Stimulated activated CD4-positive, alpha-beta T cell treated with anti-CD3 and anti-CD28 coated beads, Interleukin-4, amount 100 ng/mL, for 1 hour (primary cell): ENCODE measurements at places on chromosomes 6 and 20.

GRCh38 chr6:96876886-96877545, 20.7 kb downstream of the NDUFAF4 start:
- no peak for DNase-seq

GRCh38 chr20:17987988-17988387, 19.2 kb downstream of the MGME1 start:
- DNase-seq: no peak

- no peak for DNase-seq
Measured at GRCh38 chr20:6081236-6081635, 27.4 kb upstream of the LRRN4 start.

GRCh38 chr20:52110456-52110855, 81.1 kb downstream of the ZFP64 start:
- DNase-seq: no peak

- DNase-seq: no peak
Measured at GRCh38 chr6:35453236-35453635, 1.1 kb downstream of the FANCE start.

DNA sequence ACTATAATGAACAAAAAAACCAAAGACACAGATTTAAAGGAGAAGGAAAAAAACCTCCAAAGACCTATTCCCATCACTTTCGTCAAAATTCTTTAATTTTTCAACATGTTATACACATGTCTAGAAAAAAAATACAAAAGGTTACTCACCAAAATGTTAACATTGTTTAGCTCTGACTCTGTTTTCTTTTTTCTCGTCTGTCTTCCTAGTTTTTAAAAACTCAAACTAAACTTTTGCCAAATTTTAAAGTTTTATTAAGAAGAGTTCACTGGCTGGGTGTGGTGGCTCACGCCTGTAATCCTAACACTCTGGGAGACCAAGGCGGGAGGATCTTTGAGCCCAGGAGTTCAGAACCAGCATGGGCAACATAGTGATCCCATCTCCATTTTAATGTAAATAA, 10.8 kb downstream of the MCUR1 start:
- no peak for DNase-seq

DNA sequence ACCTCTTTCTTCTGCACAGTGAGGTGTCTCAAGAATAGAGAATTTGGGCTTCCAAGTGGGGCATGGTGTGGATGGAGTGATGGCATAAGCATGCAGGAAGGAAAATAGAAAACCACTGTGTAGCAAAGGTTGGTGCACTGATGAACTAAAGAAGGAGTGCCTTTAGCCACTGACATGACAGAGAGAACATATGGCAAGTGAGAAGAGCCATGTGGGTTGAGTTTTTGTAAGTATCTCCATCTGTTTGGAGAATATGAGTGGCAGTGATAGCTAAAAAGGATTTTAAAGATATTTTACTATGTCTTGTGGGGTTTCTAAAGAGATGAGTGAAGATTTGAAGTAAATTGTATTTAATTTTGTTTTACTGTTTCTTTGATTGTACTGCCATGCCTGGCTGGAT, 160.5 kb upstream of the GRIK2 start:
- no peak for DNase-seq

DNA sequence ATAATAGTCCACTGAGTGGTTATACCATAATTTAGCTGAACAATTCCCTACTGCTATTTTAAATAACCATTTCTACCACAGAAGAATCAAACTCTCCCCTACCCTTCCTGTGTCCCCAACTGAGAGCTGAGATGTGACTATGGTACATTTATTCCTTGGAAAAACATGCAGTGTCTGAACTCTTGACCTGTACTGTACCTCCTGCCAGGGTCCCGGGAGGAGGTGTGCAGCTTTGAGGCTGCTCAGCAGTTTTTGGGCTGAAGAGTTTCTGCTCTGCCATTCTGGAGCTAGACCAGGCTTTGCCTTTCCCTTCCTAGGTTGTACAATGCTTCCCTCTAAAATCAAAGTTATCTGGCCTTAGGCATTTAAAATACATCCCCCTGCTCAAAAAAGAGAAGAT, 275.1 kb upstream of the SGK1 start:
- no peak for DNase-seq

GRCh38 chr20:50797142-50797541, 2.3 kb downstream of the BCAS4 start:
- no peak for DNase-seq

GRCh38 chr20:51132279-51132678, 109.4 kb upstream of the KCNG1 start:
- DNase-seq: no peak

DNA sequence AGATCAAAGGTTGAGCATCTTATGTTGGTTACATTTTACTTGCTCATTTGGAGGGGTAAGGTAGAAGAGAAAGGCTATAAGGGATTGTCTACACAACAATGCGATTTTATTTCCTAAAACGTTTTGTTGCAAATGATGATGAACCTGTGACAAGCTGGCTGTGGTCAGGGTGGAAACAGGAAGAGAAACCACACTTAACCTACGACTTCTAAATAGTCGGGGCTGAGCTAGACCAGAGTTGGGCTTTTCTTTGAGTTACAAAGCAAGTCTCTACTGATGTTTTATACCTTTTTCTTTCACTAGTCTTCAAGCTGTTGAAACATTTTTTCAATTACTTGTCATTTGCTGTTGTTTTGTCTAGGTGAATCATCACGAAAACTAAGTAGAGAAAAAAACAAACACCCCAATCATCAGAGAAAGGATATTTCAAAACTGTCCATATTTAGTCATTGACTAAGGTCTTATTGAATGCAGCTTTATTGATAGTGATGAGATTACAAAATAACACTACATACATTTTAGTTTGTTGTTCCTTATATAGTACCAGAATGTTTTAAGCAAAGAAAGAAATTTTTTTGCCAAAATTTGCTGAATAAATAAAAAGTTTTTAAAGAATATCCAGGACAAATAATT, 18.0 kb downstream of the KLHL31 start:
- no peak for DNase-seq

DNA sequence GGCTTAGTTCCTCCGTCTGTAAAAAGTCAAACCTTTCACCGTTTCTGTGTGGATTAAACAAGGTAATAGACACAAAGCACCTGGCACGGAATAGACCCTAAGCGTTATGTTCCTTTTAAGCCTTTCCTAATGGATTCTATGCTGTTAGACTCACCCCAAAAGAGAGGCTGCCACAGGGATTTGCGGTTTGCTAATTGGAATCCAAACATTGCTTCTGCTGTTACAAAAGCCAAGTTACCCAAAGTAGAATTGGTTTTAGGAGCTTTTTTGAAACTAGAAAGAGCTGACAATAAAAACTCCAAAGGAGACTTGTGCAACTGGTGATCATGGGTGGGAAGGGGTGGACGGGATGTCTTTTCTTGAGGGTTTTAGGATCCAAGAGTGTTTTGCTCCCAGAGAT, 178.0 kb downstream of the BMP7 start:
- no peak for DNase-seq

DNA sequence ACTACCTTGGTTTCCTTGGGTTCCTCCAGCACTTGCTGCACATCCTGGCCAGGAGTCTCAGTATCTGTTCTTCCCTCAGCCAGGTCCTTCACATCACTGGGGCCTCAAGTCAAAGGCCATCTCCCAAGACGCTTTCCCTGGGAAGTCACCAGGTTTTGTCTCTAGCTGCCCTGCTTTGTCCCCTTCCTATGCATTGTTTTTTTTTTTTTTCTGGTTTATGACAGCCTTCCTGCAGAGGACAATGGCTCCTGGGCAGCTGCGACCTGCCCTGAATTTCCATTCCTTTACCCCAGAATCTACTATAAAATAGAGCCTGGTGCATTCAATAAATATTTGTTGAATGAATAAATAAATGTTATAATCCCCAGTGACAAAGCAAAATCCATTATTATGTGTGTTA, 687.3 kb downstream of the QKI start:
- no peak for DNase-seq

DNA sequence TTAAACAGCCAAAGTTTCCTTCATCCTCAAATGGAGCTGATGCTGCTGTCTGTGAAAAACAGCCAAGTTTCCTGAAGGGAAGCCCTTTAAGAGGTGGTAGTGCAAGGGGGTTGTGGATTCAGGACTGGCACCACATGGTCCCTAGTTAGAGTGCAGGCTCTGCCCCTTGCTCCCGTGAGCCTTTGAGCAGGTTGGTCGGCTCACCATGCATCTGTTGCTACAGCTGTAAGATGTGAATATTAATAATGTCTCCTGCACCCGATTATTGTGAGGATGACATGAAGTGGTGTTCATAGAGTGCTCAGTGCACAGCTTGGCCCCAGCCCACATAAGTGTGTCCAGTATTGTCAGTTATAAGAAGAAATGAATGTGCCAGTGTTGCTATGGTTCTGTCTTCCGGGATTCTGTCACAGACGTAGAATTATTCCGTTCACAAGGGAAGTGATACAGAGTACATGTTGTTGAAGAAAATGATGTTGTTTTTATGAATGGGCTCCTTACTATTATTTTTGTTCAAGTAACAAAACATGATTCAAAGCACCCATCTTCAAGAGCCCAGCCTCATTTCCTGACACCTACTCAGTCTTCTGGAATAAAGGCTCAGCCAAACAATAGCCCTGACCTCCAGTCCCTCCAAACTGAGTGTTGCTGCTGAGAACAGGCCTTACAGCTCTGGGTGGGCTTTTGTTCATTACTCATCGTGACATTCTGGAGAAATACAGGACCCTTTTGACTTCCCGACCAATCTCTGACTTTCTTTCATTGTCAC, 2.9 kb upstream of the PKIG start:
- DNase-seq: no peak

- no peak for DNase-seq
Measured at GRCh38 chr20:5820738-5821137, 70.5 kb downstream of the SHLD1 start.

- DNase-seq: no peak
Measured at GRCh38 chr6:16698162-16698533, 63.1 kb downstream of the ATXN1 start.

GRCh38 chr6:92460133-92460532, 959.2 kb downstream of the EPHA7 start:
- no peak for DNase-seq

DNA sequence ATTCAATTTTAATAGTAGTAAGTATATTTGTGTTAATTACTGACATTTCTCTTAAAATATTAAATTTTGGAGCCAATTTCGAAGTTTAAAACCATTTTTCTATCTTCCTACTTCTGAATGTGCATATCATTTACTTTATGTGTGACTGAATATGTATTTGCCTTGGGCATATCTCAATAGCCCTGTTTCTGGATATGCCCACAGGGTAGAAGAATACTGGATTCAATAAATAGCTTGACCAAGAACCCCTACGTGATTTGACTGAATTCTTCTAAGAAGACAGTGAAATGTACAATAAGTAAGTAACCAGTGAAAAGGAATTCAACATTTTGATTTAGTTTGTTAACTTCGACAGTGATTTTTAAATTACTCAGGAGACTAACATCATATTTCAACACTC, 7.8 kb downstream of the HMGN3 start:
- DNase-seq: no peak

GRCh38 chr6:161949531-161949930, 675.7 kb upstream of the AGPAT4 start:
- no peak for DNase-seq

DNA sequence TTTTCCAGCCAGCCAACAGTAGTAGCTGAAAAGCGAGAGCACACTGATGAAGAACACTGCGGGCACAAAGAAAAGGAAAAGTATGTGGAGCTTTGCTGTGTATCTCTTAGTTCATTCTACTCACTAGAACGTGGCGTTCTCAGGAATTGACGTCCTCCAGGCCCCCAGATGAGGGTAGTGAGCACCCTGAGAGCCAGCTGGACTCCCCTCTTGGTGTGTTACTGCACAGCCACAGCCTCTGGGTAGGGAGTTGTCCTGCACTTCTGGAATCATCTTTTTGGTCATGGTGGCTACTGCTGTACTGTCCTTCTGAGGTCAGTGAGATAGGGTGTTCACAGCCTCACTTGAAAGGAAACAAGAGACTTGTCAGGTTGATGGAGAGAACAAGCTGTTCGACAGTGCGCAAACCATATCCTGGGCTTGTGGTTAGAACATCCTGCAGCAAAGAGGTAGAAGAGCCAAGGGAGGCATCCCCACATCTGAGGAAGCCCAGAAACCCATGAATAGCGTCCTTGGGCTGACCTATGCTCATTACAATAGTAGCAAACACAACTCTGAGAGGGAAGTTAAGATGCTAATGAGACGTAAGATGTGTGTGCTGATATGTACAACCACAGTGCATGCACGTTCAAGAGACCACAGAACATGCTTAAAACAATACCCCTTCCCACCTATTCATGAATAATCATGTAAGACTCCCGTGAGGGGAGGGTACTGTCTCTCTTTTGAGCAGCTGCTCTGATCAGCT, 14.6 kb upstream of the HLA-F start:
- DNase-seq: no peak
